Stimulated activated CD4-positive, alpha-beta T cell treated with anti-CD3 and anti-CD28 coated beads, TNF-alpha, amount 100 ng/mL, for 4 hours (primary cell): ENCODE measurements at places on chromosomes 2 and 18.

- DNase-seq: no peak
Measured at GRCh38 chr2:2881499-2881898, 496.1 kb downstream of the EIPR1 start.

DNA sequence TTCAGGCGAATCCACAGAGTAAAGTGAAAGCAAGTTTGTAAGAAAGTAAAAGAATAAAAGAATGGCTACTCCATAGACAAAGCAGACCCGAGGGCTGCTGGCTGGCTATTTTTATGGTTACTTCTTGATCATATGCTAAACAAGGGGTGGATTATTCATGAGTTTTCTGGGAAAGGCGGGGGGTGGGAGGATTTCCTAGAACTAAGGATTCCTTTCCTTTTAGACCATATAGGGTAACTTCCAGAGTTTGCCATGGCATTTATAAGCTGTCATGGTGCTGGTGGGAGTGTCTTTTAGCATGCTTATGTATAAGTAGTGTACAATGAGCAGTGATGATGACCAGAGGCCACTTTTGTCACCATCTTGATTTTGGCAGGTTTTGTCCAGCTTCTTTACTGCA lies 59.8 kb downstream of the SLC4A3 start:
- DNase-seq: no peak

- DNase-seq: no peak
Measured at GRCh38 chr18:35777039-35777438, 195.4 kb upstream of the RMP24 start.

- DNase-seq: no peak
Measured at GRCh38 chr2:128390256-128390990, 71.8 kb upstream of the HS6ST1 start.

GRCh38 chr2:105409717-105410116 lies 10.9 kb upstream of the FHL2 start:
- DNase-seq: no peak

DNA sequence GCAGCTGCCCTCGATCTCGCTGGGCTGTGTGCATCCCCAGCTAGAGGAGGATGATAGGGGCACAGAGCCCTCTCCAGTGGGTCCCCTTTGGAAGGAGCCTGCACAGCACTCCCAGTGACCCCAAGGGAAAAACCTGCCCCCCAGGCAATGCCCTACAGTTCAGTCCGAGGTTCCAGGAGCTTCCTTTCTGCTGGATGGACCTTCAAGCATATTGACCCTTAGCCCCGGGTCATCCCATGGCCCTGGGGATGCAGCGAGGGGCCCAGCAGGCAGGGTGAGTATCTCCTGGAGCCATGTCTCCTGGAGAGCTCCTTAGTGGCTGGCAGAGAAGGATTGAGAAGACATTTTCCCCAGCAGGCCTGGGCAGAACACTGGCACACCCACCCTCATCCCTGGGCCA lies 45.4 kb upstream of the CTDP1 start:
- DNase-seq: no peak

DNA sequence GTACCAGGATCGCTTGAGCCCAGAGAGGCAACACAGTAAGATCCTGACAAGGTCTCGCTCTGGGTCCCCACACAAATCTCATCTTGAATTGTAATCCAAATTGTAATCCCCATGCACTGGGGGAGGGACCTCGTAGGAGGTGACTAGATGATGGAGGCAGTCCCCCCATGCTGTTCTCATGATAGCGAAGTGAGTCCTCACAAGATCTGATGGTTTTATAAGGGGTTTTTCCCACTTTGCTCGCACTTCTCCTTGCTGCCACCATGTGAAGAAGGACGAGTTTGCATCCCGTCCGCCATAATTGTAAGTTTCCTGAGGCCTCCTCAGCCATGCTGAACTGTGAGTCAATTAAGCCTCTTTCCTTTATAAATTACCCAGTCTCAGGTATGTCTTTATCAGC lies 46.0 kb upstream of the SERTAD2 start:
- no peak for DNase-seq

DNA sequence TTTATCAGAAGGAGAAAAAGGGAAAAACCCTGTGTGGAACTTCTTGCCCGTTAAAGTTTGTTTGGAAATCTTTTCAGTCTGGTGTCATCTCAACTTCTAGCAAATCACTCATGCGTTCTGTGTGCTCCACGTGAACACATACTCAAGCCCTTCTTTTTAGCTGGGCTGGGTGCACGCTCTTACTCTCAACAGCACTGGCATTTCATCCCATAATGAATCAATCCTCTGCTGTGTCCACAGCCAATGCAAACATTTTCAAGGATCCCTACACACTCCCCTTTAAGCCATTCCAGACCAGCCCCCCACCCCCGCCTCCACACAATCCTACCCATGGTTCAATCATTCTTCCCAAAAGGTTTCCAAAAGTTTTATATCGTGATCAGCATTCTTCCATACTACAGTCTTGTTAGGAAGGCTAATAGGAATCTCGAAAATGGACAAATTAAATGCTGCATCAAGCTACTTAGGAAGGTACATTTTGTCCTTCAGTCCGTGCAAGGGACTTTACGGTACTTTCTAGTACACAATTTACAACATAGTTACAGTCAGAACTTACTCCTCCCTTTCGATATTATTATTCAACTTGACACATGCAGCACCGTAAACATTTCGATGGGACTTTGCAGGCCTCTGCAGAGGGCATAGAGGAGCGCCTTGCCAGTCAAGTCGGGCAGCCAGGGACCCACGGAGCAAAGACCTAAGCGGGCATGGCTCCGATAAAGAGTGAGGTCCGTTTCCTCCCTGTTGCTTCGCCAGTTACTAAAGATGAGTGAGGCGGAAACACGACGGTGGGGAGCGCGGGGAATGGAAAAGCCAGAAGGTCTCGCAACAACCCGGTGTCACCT lies 1.4 kb downstream of the PTGR3 start:
- no peak for DNase-seq

GRCh38 chr18:2901423-2901985 lies 54.7 kb downstream of the EMILIN2 start:
- DNase-seq: no peak

- no peak for DNase-seq
Measured at GRCh38 chr2:167827352-167828097, 419.9 kb downstream of the STK39 start.

- no peak for DNase-seq
Measured at GRCh38 chr2:96209729-96210085, 1.1 kb upstream of the STARD7 start.

- DNase-seq: no peak
Measured at GRCh38 chr2:73917696-73918207, 8.9 kb upstream of the DGUOK start.

DNA sequence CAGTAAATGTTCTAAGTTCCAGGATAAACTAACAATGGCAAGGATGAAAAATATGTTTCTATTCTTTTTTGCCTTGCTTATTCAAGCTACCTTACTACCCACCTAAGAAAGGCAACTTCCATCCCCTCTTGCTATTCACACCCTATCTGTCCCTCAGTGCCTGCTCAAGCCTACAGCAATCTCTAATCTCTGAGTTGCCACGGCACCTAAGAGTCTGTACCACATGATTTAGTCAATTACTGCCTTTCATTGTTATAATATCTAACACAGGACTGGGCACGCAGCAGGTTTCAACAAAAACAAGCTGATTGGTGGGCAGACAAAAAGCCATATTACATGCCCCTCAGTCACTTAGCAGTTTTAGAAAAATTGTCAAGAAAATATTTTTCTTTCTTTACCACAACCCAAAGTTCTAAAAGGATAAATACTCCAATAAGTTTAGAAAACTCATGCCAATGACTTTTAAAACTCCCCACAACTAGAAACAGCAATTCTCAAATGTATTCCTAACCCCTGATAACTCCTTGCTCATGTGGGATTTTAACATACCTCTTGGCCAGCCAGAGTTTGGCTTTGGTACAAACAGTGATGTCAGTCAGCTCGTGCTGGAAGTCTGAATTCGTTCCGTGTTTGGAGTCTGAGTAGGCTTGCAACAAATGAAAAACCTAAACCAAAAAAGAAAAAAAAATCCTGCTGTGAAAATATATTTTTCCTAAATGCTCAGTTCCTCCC lies 117.3 kb upstream of the ZFP36L2 start:
- no peak for DNase-seq

DNA sequence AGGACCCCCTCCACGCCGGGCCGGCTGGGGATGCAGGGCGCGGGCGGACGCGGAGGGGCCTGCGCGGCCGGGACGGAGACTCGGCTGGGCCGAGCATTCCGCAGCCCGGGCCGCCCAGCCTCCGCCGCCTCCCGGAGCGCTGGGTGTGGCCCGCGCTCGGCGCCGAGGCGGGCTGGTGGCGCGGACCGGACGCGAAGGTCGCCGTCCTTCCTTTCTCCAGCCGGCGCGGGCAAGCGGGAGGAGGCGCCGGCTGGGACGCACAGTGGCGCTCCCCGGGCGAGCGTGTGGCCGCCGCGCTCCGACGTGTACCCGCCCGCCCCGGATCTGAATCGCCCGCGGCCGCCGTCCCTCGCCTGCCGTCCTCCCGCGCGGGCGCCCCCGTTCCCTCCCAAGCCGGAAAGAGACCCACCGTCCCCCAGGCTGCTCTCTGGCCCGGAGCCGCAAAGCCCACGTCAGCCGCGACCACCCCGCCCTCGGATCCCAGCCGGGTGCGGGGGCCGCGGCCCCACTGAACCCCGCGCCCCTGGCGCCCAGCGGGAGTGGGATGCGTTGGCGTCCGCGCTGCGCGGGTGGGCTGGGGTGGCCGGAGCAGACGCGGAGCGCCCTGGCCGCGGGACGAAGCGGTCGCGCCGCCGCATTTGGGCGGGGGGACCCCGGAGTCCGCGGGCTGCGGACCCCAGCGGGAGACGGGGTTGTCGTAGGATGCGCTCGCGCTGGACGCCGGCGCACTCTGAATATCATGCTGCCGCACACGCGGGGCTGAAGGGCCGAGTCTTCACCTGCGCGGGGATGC lies 634 bp downstream of the SPATS2L start:
- no peak for DNase-seq

- DNase-seq: no peak
Measured at GRCh38 chr2:18551623-18552022, 8.8 kb downstream of the RDH14 start.

GRCh38 chr2:102057502-102058292 lies 65.9 kb downstream of the IL1R2 start:
- no peak for DNase-seq

DNA sequence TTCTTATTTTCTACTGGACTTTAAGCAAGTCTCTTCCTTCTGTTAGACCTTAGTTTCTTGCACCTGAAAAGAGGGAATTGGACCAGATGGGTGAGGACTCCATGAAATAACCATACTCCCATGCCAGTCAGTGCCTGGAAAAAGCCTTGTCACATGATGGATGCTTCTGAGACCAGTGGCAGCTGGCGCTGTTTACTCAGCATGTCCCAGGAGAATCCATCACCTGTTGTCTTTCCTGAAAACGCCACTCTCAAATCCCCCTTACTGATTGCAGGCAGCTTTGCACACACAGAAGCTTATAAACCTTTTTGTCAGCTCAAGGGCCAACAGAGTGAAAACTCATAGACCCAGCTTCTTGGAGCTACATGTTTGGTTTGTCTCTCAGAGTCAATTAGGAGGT lies 117.6 kb downstream of the POLE4 start:
- no peak for DNase-seq

GRCh38 chr2:13114391-13114790 lies 397.7 kb downstream of the TRIB2 start:
- no peak for DNase-seq

GRCh38 chr2:178191004-178191508 lies 3.3 kb upstream of the OSBPL6 start:
- DNase-seq: no peak

GRCh38 chr18:68035774-68036522 lies 519.4 kb upstream of the DSEL start:
- DNase-seq: no peak

- no peak for DNase-seq
Measured at GRCh38 chr2:208872591-208872990, 466.0 kb downstream of the PTH2R start.

DNA sequence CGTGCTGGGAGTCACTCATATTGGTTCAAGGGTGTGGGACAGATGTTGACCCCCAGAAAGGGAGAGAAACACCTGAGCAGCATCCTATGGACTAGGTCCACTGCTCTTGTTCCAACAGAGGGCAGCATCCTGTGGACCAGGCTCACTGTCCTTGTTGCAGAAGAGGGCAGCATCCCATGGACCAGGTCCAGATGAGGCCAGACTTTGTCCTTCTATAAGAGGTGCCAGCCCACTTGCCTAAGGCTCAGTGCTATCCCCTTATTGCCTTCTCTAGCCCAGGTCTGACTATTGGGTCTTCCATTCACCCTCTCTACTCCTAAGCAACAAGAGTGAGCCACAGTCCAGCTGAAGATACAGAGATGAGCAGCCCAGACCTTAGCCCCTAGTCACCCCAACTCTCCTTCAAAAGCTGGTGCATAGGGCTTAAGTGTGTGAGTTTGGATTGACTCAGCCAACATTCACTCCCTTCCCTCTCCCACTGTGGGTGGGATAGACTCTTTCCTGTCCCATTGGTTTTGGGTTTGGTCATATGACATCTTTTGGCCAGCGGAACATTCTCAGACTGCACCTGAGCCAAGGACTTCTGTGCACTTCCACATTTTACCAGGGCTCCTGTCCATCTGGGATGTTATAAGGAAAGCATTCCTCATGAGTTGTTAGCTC lies 132.4 kb upstream of the GPC1 start:
- DNase-seq: no peak

DNA sequence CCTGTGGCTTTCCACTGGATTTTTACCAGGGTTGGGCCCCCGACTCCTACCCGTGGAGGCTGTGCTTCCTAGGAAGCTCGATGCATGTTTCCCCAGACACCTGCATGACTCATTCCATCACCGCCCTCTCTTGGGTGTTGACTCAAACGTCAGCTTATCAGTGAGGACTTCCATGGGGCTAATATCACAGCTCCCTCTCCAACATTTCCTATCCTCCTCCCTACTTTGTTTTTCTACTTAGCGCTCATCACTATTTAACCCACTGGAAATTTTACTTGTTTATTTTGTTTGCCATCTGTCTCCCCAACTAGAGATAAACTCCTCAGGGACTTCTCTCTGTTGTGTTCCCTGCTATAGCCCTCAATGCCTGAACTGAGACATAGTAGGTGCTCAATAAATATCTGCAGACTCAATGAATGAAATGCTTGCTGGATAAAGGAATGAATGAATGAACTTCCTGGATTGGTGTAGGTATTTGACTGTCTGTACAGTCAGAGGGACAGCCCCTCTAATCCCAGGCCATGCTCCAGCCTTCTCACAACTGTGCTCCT lies 89.7 kb upstream of the MSH2 start:
- DNase-seq: no peak

- DNase-seq: no peak
Measured at GRCh38 chr2:239156516-239157265, 244.1 kb downstream of the HDAC4 start.

DNA sequence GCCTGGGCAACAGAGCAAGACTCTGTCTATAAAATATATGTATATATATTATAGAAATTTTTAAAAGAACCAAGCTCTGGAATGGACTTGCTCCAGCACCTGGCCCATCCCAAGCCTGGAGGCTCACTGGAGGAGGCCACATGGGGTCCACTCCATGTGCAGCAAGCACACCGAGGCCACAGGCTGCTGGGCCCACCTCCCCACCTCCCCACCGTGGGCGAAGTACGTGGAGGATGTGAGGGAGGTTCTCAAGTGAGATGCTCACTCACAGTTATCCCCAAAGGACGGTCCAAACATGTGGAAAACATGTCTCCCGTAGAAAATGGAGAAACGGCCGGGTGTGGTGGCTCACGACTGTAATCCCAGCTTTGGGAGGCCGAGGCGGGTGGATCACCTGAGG lies 13.9 kb upstream of the RAB17 start:
- no peak for DNase-seq
